Stimulated activated CD4-positive, alpha-beta T cell treated with anti-CD3 and anti-CD28 coated beads, Interleukin-1b, Interleukin-23, amount 100 ng/mL, for 1 hour (primary cell): ENCODE measurements at places on chromosomes 4 and X.
A peak's percentile ranks its signal among the peaks of the same experiment; 100 is the strongest.

DNA sequence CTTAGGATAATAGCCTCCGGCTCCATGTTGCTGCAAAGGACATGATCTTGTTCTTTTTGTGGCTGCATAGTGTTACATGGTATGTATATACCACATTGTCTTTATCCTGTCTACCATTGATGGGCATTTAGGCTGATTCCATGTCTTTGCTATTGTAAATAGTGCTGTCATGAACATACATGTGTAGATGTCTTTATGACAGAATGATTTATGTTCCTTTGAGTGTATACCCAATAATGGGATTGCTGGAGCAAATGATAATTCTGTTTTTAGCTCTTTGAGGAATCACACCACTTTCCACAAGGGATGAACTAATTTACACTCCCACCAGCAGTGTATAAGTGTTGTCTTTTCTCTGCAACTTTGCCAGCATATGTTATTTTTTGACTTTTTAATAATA, 4.6 kb downstream of the RAB33B start:
- DNase-seq = no peak

GRCh38 chr4:109560687-109561461, 828 bp downstream of the MCUB start:
- peak; percentile 17 for DNase-seq

- DNase-seq = no peak
Measured at GRCh38 chr4:40473578-40474388, 138.7 kb downstream of the CHRNA9 start.

GRCh38 chrX:30714138-30714537, 60.9 kb downstream of the GK start:
- DNase-seq = no peak
